Stimulated activated naive CD4-positive, alpha-beta T cell treated with Interleukin-2 at 50 U/mL for 16 hours (primary cell): ENCODE measurements at places on chromosomes 2 and 18.

- no peak for DNase-seq
These were observed 27.1 kb upstream of the ICOS start for GRCh38 chr2:203909261-203909967.

DNA sequence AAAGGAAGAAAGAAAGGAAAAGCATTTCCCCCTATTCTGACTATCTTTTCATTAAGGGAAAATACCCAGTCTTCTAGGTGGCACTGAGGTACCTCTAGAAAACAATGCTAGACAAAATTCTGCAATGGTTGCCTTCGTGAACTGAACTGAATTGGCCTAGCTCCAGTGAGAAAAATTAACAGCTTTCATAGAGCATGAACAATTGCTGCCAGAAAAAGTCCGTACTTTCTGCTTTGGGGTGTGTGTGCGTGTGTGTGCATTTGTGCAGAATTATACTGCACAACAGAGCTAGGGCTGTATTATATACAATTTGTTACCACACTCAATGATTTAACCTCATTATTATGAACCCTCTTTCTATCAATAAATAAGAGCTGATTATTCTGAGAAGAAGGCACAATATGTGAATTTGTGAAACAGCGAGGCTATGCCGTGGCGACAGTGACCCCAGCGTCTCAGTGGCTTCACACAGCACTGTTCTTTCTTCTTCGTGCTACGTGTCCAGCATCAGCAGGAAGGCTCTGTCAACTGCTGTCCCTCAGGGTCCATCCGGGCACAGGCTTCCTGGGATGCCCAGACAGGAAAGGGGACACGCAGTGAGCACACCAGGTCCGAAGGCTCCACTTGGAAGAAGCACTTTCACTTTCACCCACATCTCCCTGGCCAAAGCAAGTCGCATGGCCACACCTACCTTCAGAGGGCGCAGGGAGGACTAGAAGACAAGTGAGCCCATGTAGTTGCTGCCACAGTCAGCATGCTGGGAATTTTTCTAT, 47.5 kb downstream of the PTGR3 start:
- DNase-seq, result no peak

DNA sequence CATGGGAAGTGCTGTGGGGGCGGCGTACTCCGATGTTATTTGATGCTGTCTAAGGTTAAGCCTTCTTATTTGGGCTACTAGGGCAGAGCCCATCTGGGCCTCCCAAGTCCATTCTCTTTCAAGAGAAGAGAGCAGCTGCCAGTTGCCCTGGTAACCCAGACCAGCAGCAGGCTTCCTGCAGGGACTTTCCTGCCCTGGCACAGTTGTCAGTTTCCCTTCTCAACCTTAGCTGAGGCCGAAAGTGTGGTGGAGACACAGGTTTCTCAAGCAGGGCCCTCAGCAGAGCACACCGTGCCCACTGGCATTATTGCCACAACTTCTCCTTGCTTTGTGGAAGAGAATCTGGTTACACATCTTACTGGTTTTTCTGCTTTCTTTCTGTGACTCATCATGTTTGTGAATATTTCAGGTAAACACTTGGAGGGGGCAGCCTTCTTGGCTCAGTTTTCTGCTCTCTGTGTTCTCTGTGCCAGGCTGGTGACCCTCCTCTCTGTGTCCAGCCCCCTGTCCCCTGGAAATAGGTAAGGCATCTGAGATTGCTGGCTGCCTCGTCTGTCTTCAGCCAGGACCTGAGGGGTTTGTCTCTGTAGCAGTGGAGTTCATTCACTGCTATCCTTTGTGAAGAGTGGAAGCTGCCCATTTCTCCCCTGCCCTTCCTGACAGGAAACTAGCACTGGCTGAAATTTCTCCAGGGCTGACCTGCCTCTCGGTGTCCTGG, 111.0 kb downstream of the B3GNT2 start:
- DNase-seq, result peak; percentile 48

- DNase-seq, result no peak
These were observed 228.4 kb upstream of the AGAP1 start for GRCh38 chr2:235265348-235265965.

GRCh38 chr2:180203972-180204371, 196.9 kb upstream of the CWC22 start:
- DNase-seq, result no peak

DNA sequence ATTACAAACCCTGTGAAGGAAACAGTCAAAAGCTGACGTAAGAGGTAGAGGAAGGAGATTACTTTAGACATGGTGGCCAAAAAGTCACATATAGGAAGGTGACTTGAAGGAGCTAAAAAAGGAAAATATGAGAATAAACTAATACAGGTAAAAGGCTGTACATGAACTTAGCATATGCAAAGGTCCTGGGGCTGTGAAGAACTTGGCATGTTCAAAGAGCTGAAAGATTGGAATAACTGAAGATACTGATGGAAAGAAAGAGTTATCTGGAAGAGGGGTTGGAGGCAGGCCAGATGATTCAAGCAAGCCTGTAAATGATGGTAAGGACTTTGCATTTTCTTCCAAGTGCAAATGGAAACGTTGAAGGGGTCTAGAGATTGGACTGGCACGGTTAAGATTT, 13.2 kb downstream of the IL36A start:
- DNase-seq, result no peak

GRCh38 chr18:12769644-12770440, 67.0 kb downstream of the PSMG2 start:
- DNase-seq, result no peak
